Calu3 (cell line): ENCODE measurements at places on chromosomes 11 and 22. TPM values are rescaled to one million over a fixed set of nuclear protein-coding genes. Genes with fewer than 3 reads are reported as not detected.
A peak's percentile ranks its signal among the peaks of the same experiment; 100 is the strongest.

DNA sequence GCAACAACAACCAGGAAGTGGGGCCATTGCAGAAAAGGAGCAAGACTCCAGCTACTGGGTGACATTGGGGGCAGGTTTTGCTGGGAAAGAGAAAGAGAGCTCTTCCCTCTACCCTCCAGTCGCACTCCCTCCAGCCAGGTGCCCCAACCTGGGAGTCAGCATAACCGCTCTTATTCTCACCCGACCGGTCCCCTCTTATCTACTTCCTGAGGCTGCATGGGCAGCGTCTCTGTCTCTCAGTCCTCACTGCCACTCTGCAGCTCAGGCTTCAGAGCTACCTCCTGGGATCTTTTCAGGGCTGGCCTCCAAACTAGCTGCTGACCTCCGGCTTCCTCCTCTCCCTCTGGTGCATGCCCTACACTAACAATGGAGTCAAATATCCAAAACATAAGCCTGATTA, 5.1 kb downstream of the ZNF70 start:
- peak overlapping the region; percentile 50 for H3K27ac ChIP-seq
- no peaks in the 10 kb centered on the region for H3K27me3 ChIP-seq
- H3K4me1 ChIP-seq = peaks cover 29% of the 10 kb centered on the region
- DNase-seq = no peak
- no peak overlapping the region for H3K4me3 ChIP-seq
- peaks cover 22% of the 10 kb centered on the region for H3K36me3 ChIP-seq

DNA sequence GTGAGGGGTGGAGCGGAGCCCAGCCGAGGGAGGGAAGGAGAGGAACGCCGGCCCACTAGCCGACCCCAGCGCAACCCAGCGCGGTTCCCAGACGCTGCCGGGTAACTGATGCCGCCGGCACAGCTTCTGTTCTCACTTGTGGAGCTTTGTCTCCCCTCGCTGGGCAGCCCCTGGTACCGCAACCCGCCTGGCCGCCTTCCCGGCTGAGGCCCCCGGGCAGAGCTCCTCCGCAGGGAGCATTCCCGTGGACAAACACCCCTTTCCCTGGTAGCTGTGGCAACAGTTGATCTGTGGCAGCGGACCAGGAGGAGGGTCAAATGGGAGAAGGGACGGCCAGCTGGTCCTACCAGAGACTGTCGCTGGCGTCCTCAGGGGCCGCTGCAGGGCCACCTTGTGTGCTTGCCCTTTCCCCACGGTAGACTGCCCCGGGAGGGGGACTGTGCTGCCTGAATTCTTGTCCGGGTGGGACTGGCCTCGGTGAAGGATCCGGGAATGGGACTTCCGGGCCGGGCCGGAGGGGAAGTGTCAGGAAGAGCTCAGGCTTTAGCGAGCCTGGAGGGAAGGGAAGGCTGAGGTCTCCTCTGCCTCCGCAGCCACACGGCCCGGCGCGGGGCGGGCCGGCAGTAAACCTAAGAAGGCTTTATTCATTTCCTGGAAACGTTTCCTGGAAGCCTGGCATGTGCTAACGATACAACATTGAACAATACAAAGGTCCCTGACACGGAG, 468.0 kb downstream of the OPCML start:
- H3K27me3 ChIP-seq = no peaks in the 10 kb centered on the region
- DNase-seq = no peak
- no peak overlapping the region for H3K4me3 ChIP-seq
- H3K27ac ChIP-seq = no peak overlapping the region
- H3K36me3 ChIP-seq = no peaks in the 10 kb centered on the region

GRCh38 chr22:44372611-44373010, 59.9 kb upstream of the SHISAL1 start:
- H3K36me3 ChIP-seq = no peaks in the 10 kb centered on the region
- no peak overlapping the region for H3K4me3 ChIP-seq
- no peak for DNase-seq
- no peaks in the 10 kb centered on the region for H3K4me1 ChIP-seq

Gene MAFF
- 62.4 and 64.8 TPM in 2 replicates for total RNA-seq

Gene SMCO4
- 16.4 and 22.9 TPM in 2 replicates for total RNA-seq

GRCh38 chr11:15074206-15075161, 1.1 kb downstream of the CALCB start:
- peak; percentile 94 for DNase-seq
- H3K36me3 ChIP-seq = peaks cover 14% of the 10 kb centered on the region
- peak overlapping the region; percentile 78 for H3K4me3 ChIP-seq
- peaks cover 70% of the 10 kb centered on the region for H3K27me3 ChIP-seq
- peaks cover 17% of the 10 kb centered on the region for H3K4me1 ChIP-seq

DNA sequence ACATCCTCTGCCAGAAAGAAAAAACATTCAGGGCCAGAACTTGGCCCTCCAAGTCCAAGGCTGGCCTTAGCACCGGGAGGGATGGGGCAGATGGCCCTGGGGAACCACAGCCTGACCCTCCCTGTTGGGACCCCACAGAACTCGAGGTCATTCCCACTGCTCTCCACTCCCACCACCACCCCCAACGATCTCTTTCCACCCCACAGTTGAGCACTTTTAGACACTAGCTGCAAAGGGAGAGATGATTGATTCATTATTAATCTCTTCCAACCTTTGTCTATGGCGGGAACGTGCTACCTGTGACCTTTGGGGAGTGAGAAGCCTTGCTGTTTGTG, 869.7 kb downstream of the BRD1 start:
- DNase-seq = no peak
- H3K36me3 ChIP-seq = peaks cover 7% of the 10 kb centered on the region
- H3K4me3 ChIP-seq = no peak overlapping the region
- no peak overlapping the region for H3K27ac ChIP-seq

Gene APOL4
- total RNA-seq = 1.5 and 4.3 TPM in 2 replicates

Gene MS4A3
- not detected in 2 replicates for total RNA-seq

Gene ABTB2
- 24.6 and 24.8 TPM in 2 replicates for total RNA-seq

- H3K4me1 ChIP-seq = no peaks in the 10 kb centered on the region
- DNase-seq = no peak
- no peak overlapping the region for H3K4me3 ChIP-seq
- H3K27me3 ChIP-seq = peaks cover 44% of the 10 kb centered on the region
- no peak overlapping the region for H3K27ac ChIP-seq
Observed at GRCh38 chr11:79110321-79110720, 330.5 kb downstream of the TENM4 start.

Gene TRAPPC4
- 42.0 and 43.9 TPM in 2 replicates for total RNA-seq

GRCh38 chr22:34829485-34829884, 236.5 kb upstream of the ISX start:
- no peak for DNase-seq
- H3K27ac ChIP-seq = no peak overlapping the region
- no peaks in the 10 kb centered on the region for H3K4me1 ChIP-seq
- no peaks in the 10 kb centered on the region for H3K27me3 ChIP-seq
